ENCODE measurements at places on chromosomes 2 and 18. TPM values are rescaled to one million over a fixed set of nuclear protein-coding genes. Genes with fewer than 3 reads are reported as not detected.
A peak's percentile ranks its signal among the peaks of the same experiment; 100 is the strongest.

DNA sequence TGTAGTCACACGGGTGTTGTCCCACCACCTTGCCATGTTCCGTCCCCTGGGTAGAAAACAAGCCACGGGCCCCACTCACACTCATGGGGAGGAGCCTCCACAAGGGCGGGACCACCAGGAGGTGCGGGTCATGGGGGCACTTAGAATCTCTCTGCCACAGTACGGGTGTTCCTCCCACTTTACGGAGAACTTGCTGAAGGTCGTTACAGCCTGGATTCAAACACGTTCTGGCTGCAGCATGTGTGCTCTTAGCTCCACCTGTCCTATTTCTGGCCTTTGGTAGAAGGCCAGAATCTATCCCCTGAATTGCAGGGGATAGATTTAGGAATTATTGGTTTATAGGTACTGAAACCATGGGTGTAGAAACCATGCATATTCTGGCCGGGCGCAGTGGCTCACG lies 14.9 kb upstream of the CEP192 start:
- DNase-seq = no peak

GRCh38 chr2:33059471-33060156 lies 112.9 kb downstream of the LTBP1 start:
- no peak for DNase-seq

GRCh38 chr2:119808516-119809147 lies 48.9 kb downstream of the PTPN4 start:
- no peak for DNase-seq

GRCh38 chr18:51053814-51054213 lies 23.8 kb downstream of the SMAD4 start:
- no peak for DNase-seq

- DNase-seq = no peak
Observed at GRCh38 chr2:232324778-232325177, 53.8 kb upstream of the ALPP start.

- no peak for DNase-seq
Observed at GRCh38 chr2:194867328-194867727, 789.7 kb upstream of the SLC39A10 start.

- DNase-seq = no peak
Observed at GRCh38 chr2:126674075-126674744, 18.3 kb downstream of the GYPC start.

DNA sequence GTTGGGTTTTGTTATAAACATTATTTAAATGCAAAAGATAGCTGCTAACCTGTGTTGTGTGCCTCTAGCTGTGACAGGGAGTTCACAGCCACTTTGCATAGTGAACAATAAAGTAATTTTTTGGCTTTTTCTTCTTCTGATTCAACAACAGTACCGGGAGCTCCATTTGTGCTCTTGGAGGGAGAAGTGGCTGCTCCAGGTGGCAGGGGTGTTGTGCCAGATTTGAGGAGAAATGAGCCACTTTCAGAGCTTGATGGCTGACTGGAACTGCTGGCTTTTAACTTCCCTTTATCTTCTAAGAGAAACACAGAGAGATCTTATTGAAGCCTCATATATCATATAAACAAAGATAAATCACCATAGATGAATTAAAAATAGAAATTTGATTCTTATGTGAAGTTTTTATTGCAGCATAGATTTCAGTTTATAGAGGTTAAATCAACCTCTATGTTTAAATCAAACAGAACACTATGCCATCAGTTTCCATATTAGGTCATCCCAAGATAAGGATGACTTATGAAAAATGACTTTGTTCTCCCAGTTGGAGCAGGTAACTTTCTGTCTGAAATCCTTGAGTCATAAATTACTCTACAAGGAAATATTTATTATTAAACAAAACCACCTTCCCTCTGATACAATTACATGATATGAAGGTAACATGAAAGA lies 182.0 kb upstream of the SESTD1 start:
- no peak for DNase-seq

DNA sequence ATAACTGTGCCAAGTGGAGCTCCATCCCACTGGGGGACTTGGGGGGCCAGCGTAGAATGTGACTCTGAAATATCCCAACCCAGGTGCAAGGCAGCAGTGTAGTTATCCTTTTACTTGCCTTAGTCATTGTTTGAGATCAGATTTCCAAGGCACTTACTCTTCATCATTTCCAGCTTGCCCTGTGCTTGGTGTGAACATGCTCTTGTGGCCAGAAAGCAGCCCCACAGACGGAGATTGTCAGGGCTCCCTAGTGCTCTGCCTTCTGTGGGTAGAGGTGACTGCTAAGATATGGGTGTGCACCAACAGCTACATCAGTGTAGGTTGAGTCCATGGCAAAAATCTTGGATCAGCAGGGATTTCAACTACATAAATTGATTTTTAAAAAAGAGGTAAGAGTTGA lies 2010.0 kb upstream of the PIK3C3 start:
- no peak for DNase-seq

DNA sequence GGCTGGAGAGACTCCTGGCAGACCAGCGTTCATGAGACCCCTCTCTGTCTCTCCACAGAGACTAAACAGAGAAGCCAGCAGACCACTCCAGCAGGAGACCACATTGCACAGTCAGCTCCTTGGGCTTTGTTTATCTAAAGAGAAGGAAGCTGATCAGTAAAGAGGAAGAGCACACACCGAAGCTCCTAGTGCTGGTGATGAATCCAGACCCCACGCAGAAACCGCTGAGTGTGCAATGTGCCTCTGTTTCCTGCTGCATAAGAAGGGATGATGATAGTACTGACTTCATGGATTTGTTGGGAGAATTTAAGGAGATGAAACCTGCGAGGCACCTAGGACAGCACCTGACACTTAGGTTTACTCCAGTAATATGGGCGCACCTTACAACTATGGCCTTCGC lies 544.1 kb upstream of the ID2 start:
- no peak for DNase-seq

- DNase-seq = no peak
Observed at GRCh38 chr2:60353863-60354262, 199.6 kb downstream of the BCL11A start.

- DNase-seq = no peak
Observed at GRCh38 chr2:28394331-28394877, 1.7 kb downstream of the FOSL2 start.

- DNase-seq = peak; percentile 48
Observed at GRCh38 chr2:197869501-197870111, 65.2 kb downstream of the PLCL1 start.

DNA sequence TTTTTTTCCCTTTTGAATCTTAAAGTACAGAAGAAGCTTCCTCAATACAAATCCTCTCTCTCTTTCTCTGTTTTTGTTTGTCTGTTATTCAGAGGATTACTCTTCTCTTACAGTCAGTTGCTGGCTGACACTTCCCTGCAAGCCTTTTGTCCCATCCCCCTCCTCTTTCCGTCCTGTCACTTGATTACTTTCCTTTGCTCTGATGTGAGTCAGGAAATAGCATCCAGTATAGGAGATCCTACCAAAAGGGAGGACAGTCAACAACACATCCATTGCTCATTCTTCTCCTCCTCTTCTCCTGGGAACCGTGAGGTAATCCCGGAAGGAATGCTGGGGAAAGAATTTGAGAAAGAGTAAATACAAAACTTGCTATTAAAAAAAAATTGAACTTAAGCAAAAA lies 79.3 kb upstream of the SCN7A start:
- no peak for DNase-seq

- DNase-seq = no peak
Observed at GRCh38 chr2:12730265-12730664, 13.5 kb downstream of the TRIB2 start.

GRCh38 chr2:218375212-218375611 lies 6.9 kb upstream of the SLC11A1 start:
- DNase-seq = no peak

DNA sequence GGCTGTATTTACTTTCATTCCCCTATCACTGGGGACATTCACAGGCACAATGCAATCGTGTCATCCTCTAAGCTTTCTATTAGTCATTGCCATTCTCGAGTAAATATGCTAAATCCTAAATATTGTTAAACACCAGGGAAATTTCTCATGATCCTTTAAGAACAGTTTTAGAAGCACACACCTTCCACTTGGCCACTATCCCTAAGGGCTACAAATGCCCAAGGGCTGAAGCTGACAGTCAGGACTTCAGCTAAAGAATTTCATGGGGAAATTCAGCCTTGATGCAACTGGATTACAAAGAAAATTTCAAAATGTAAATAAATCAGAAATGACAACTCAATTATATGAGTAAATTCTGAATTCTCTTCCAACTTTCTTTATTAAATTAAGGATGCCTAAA lies 163.1 kb upstream of the PID1 start:
- DNase-seq = no peak

- DNase-seq = no peak
Observed at GRCh38 chr2:97966545-97967215, 29.1 kb downstream of the TMEM131 start.

DNA sequence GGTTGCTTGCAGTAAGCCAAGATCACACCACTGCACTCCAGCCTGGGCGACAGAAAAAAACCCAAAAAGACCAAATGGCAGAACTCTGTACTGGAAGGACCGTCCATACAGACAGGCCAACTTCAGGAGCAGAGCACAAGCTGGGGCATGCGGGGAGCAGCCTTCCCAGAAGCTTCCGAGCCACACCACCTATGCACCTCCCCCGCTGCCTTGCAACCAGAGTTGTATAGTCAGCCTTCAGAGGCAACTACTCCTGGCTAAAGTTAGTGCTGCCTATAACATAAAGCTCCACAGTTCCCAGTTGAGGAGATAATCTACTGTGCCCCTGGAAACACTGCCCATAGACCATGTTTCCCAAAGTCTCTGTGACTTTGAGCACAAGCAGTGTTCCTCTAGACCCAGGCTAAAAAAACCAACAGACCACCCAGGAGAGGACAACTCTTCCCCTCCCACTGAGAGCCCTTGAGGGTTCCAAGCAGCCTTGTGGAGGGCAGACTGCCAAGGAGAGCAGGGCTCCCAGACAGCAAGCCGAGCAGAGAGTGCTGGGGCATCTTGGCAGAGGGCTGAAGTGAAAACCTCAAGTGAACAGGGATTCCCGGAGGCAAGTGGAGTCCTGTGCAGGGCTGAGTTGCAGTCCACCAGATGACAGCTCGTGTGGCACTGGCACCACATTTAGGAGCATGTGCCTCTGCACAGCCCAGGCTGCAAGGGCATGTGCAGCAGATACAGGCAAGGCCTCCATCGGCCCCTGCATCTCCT lies 6.8 kb downstream of the SFT2D3 start:
- DNase-seq = no peak

ABCG5 gene
- not detected for total RNA-seq

C2orf15 gene
- 0.50 TPM for total RNA-seq

ALK gene
- not detected for total RNA-seq

CCDC121 gene
- 0.34 TPM for total RNA-seq

MYO7B gene
- total RNA-seq = 0.14 TPM

MC2R gene
- not detected for total RNA-seq

REG1B gene
- not detected for total RNA-seq

LCT gene
- 0.02 TPM for total RNA-seq

ESPNL gene
- 0.12 TPM for total RNA-seq

MRPL44 gene
- 39.4 TPM for total RNA-seq

Measured in activated CD4-positive, alpha-beta memory T cell treated with anti-CD3 and anti-CD28 coated beads for 36 hours (primary cell).